ENCODE measurements at places on chromosomes 4 and X.

GRCh38 chr4:59712470-59712869 is 1487.7 kb upstream of the ADGRL3 start:
- DNase-seq, result no peak

- no peak for DNase-seq
Observed at GRCh38 chr4:185932491-185932890, 120.5 kb upstream of the SORBS2 start.

- no peak for DNase-seq
Observed at GRCh38 chr4:2442175-2442993, 23.6 kb downstream of the CFAP99 start.

DNA sequence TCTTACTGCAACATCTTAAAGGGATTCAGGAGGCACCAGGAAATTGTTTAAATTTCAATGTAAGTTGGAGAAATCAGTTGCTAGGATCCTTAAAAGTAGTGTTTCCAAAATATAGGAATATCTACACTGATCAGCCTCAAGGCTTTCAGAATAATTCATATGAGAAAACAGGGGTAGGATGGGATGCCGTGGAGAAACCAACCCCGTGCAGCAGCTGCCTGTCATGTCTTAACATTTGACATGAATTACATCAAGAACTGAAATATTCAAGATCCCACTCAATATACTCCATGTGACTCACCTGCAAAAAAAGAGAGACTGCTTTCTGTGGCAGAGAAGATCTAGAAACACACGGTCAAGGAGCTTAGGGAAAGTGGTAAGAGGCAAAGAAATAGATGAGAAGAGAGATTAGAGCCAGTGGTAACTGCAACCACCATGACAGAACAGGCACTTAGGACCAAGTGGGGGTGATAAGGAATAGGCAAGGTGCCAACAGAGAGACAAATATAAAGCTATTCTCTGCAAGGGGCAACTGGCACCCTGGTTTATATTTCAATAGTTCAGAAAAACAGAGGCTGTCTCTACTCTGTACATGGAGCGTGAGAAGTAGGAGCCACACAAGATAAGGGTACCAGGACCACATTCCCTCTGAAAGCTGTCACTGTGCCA is 64.0 kb downstream of the SLC39A8 start:
- DNase-seq, result no peak

DNA sequence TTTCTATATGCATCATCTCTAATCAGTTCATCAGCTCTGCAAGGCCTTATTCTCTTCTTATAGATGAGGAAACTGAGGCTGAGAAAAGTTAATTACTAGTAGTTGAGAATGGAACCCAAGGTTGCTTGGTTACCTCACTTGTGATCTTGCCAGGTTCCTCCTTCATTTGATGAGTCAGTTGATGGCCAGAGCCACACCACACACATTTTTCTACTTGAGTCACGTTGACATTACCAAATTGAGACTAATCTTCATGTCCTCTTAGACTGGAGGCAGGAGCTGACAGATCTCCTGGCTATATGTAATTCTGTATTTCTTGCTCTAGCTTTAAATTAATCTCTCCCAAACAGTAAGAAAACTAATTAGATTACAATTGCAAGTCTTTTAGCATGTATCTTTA is 428.4 kb downstream of the AFF2 start:
- DNase-seq, result peak; percentile 36

All from GM04504 (cell line).